ENCODE measurements at places on chromosomes 6 and 20.

DNA sequence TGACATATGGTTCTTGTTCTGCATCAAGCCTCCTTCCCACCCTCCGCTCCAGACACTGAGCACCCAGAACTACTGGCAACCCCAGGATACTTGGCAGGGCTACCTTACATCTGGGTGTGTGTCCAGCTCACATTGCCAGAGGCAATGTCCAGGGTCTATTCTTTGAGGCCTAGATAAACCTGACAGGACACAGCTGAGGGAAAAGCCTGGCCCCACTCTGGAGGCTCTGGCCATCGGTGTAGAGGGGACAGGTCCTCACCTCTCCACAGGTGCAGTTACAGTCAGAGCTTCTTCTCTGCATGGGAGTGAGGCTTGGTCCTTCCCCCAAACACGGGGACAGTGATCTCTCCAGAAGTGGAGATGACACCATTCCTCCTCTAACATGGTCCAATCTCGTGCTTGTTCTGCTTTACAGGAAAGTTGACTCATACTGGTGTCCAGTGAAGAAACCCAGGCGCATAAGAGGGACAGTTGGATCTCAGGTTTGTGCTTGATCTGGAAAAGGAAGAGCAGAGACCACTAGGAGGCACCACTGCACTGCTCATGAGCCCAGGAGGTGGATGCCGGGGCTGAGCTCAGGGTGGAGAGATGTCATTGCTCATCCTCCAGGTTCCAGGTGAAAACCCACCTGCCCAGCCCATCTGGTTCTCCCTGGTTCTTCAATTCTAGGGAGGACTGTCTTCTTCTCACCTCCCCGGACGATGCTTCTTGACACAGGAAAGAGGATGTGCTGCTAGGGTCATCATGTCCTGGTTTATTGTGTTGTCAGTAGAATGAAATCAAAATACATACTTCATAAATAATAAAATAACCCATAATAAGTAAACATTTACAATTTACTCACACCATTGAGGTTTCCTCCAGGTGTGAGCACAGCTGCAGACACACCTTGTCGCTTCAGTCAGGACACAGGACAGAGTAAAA is 14.7 kb downstream of the HLA-F start:
- DNase-seq = no peak

DNA sequence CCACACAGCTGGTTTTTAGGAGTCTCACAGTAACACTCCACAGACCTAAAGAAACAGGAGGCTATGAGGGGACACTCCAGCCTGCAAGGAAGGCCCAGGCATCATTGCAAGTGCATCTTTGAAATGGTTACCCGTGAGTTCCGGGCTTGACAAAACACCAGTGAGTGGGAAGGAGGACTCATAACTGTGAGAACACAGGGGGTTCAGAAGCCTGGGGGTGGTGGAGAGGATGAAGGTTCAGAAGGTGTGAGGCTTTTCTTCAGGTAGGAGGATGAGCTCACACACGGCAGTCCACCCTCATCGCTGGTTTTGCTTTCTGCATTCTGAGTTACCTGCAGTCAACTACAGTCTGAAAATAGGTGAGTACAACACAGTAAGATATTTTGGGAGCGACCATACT is 39.9 kb downstream of the MAP7 start:
- no peak for DNase-seq

DNA sequence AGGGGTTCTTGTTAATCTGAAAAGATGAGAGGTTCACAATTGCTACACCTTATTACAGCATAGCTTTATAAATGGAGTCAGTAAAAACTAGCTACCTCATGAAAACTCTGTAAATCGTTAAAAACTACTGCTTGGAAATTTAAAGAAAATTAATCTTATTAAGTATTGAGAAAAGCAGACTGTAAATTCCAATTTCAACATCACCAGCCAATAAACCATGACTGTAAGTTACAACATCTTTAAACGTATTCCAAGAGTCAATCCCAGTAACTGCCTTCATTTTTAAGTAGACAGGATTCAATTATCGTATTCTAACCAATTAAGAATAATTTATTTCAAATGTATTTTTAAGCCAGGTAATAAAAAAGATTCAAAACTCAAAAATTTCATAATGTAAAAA is 70.3 kb downstream of the ATG5 start:
- DNase-seq = no peak

DNA sequence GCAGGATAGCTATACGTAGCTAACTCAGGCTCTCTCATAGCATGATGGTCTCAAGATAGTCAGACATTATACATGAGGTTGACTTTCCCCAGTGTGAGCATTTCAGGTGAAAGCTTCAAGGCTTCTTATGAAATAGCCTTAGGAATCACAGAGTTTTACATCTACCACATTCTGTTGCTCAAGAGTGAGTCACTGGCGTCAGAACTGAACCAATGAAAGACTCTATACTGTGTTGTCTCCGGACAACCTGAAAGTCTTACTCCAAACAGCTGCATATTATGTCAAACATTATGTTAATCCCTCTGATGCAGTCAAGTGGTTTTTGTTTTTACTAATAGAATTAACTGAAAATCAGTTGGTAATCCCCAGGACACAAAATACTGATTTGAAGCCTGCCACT is 79.8 kb upstream of the TRDN start:
- no peak for DNase-seq

- DNase-seq = no peak
Measured at GRCh38 chr6:40882323-40882997, 156.6 kb downstream of the UNC5CL start.

GRCh38 chr6:117307655-117308054 is 42.3 kb downstream of the VGLL2 start:
- DNase-seq = no peak

GRCh38 chr20:13554706-13555105 is 84.0 kb downstream of the TASP1 start:
- DNase-seq = no peak

DNA sequence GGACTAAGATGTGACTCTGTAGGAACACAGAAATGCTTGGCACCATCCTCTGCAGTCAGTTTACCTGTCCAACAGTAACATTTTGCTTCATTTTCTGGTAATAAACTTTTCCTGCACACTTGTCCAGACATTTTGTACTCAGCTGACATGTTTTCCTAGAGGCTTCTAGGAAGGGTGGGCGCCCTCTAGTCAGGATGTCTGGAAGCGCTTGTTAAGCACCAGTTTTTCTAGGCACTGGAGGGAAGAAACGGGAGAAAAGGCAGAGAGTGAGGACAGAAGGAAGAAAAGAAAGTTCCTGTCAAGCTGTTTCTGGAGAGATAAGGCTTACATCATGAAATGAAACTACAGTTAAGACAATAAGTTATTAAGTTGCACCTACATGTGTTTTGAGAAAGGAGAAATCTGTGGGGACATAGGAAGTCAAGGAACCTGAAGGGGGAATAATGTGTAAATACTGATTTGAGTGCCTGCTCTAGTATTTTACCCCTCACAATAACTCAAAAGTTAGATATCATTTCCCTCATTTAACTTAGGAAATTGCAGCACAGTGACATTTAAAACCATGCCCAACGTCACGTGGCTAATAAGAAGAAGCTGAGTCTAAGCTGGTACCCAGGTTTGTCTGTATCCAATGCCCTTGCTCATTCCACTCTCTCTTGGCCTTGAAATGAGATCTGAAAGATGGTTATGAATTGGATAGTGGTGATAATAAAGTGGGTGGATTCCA is 42.7 kb upstream of the TNFRSF21 start:
- DNase-seq = no peak

DNA sequence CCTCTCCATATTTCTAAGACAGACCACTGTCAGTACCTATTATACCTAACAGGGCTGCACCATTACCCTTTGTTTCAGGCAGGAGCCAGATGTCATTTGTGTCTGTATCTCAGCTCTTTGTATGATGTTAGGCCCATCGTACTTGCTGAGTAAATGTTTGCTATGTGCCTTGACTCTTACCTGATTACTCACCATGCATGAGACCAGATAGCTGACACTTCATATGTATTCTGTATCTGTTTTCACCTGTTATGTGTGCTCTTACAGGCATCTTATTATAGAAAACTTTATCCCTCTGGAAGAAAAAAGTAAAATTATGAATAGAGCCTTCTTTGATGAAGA is 31.7 kb upstream of the ASXL1 start:
- no peak for DNase-seq

DNA sequence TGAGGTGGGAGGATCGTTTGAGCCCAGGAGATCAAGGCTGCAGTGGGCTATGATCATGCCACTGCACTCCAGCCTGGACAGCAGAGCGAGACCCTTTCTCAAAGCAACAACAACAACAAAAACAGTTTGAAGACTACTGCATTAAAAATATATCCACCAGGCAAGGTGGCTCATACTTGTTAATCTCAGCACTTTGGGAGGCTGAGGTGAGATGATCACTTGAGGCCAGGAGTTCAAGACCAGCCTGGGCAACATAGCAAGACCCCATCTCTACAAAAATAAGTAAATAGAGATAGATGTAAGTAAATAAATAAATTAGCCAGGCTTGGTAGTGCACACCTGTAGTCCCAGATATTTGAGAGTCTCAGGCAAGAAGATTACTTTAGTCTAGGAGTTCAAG is 12.5 kb downstream of the ZNF76 start:
- DNase-seq = no peak

- no peak for DNase-seq
Measured at GRCh38 chr6:129748212-129748900, 38.4 kb upstream of the ARHGAP18 start.

GRCh38 chr6:144955859-144956258 is 670.7 kb downstream of the UTRN start:
- no peak for DNase-seq

- no peak for DNase-seq
Measured at GRCh38 chr6:16684195-16684689, 77.0 kb downstream of the ATXN1 start.

DNA sequence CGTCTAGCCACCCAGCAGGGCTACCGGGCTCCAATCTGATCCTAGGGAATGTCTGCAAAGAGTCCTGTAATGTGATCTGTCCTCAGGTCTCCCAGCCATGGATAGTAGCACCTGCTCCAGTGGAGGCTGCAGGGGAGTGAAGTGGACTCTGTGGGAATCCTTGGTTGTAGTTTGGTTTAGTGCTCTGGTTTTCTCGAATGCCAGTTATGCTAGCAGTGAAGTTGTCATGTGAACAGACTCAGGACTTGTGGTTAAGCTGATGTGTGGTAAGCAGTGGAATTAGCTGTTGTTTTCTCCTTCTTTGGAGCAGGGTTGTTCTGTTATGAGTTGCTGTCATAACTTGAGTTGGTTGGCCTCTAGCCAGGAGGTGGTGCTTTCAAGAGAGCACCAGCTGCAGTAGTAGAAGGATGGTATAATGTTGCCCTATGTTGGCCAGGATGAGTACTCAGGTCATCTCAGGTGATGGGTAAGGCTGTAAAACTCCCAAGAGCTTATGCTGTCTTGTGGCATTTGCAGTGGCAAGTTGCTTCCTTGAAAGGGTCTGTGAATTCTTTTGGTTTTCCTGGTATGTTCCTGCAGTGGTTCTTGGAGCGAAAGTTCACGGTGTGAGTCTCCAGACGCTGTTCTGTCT is 390.2 kb downstream of the UTRN start:
- no peak for DNase-seq

DNA sequence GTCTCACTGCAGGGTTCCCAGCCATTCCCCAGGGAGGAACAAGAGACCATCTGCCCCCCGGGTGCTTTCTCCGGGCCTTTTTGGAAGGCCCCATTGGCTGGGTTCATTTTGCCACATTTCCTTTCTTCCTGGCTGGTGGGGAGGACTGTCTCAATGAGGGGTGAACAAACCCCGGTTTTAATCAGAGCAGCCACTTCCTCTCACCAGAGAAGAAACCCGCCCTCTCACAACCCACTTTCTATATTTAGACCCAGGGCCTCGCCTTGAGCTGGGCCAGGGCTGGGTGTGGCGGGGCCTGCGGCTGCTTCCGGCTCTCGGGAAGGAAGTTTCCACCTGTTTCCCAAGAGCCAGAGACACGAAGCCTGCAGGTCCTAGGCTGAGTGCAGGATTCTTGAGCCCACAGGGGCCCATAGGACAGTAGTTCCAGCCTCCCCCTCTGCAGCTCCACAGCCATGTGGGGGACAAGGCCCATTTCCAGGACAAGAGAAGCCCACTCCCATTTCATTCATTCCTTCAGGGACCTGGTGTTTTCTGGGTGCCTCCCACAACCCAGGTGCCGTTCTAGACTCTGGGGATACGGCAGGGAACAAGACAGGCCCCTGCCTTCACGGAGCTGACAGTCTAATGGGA is 41.8 kb downstream of the RBM38 start:
- no peak for DNase-seq

GRCh38 chr20:53321596-53321995 is 272.0 kb downstream of the ZNF217 start:
- DNase-seq = no peak

- no peak for DNase-seq
Measured at GRCh38 chr6:161378115-161378514, 104.3 kb upstream of the AGPAT4 start.

DNA sequence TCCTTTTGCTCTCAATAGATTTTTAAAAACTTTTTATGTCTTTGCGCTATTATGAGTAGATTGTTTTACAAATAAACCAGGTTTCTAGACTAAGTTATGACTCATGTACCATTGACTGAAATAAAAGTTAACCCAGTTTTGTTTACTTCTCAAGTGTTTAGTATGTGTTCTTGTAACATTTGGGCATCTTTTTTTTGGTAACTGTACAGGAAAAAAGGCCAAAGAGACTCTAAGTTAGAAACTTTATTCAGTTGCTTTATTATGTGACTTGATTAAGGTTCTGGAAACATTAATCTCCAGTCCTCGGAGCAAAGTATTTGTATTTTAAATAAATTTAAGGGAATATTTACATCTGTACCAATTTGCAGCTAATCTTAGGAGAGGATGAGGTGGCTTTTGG is 2.9 kb downstream of the NKAIN2 start:
- no peak for DNase-seq

DNA sequence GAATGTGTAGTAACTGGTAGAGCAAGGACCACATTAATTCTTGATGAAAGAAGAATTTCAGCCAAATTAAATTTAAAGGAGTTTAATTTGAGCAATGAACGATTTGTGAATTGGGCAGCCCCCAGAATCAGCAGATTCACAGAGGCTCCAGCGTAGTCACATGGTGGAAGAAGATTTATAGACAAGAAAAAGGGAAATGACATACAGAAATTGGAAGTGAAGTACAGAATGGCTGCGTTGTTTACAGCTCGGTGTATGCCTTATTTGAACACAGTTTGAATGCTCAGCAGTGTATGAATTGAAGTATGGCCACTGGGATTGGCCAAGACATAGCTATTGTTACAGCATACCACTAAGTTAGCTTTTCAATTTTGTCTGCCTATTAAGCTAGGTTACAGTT is 173.6 kb upstream of the ARG1 start:
- DNase-seq = no peak

DNA sequence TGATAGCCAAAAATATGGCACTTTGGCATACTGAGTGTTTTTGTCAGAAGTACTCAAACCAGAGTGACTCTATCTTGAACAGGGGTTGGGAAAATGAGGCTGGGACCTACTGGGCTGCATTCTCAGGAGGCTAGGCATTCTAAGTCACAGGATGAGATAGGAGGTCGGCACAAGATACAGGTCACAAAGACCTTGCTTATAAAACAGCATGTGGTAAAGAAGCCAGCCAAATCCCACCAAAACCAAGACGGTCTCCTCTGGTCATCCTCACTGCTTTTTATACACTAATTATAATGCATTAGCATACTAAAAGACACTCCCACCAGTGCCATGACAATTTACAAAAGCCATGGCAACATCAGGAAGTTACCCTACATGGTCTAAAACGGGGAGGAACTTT is 985.1 kb downstream of the HACE1 start:
- DNase-seq = no peak

All from renal cortex interstitium (tissue), 15 donors.